ENCODE measurements at places on chromosomes 2 and 18.

DNA sequence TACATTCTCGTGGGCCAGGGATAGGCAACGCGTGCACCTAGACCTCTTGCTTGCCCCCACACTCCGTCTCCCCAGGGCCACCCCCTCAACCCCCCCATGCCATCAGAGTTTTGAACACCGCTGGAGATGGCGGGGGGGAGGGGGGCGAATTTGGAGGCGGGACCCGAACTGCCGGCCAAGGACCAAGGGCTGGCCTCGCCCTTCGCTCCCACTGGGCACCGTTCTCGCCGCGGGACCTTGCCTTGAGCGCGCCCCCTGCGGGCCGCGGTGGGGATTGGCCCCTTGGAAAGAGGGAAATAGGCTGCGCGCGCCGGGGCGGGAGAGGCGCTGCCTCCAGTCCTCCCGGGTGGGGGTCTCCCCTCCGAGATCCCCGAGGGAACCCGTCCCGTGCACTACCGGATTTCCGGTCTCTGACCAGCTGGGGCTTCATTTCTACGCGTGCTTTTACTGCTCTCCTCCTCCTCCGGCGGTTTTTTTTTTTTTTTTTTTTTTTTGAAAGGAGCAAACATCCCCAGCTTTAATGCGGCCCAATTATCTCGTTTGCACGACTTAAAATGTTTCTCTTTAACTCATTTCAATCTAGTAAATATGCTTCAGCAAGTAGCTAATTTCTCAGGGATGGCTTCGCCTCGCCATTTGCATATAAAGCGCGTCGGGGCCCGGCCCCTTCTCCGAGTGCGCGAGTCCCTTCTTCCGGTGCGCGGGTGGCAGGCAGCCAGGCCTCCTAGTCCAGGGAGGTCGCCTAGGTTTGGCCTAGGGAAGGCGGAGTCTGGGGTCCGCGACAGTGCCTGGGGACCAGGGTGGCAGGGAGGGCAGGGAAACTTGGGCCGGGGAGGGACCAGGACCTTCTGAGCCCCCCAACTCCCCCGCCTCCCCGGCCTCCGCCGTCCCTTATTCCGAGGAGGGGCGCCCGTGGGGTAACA lies 10.0 kb upstream of the GBX2 start:
- no peak for DNase-seq

DNA sequence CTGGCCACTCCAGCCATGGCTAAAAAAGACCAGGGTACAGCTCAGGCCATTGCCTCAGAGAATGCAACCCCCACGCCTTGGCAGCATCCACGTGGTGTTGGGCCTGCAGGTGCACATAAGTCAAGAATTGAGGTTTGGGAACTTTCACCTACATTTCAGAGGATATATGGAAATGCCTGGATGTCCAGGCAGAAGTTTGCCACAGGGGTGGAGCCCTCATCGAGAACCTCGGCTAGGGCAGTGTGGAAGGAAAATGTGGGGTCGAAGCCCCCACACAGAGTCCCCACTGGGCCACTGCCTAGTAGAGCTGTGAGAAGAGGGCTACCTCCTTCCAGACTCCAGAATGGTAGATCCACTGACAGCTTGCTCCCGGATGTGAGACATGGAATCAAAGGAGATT lies 477.3 kb downstream of the LPIN1 start:
- DNase-seq, result no peak

DNA sequence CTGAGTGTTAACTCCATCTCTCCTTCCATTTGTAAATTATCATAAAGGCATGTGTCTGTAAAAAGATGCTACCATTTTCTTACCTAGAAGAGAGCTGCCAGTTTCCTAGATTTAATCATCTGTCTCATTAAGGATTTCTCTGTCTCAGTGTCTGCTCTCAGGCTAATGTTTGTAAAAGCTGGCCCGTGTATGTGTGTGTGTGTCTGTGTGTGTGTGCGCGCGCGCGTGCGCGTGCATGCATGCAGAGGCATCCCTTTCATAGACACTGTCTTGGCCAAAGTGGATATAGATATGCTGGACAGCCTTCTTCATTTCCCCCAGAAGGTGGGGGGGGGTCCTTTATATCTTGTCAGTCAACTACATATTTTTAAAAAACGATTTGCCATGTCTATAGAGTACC lies 18.9 kb downstream of the MGAT5 start:
- no peak for DNase-seq

DNA sequence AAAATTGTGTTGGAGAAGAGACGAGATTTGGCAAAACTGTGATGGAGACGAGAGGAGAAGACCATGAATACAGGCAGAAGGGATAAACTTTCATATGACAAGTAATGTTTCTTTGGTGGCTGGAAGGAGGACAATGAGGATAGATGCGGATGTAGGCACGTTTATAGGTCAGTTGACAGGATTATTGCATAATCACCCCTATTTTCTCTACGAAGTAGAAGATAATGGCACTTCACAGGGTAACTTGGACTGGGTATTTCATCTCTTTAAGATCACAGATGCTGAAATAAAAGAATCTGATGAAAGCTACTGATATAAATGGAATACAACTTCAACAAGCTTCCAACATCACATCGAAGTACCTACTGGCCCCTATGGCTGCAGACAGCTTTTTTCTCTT lies 81.0 kb downstream of the PLEKHM3 start:
- no peak for DNase-seq

GRCh38 chr2:236551471-236552211 lies 18.0 kb upstream of the ACKR3 start:
- DNase-seq, result no peak

DNA sequence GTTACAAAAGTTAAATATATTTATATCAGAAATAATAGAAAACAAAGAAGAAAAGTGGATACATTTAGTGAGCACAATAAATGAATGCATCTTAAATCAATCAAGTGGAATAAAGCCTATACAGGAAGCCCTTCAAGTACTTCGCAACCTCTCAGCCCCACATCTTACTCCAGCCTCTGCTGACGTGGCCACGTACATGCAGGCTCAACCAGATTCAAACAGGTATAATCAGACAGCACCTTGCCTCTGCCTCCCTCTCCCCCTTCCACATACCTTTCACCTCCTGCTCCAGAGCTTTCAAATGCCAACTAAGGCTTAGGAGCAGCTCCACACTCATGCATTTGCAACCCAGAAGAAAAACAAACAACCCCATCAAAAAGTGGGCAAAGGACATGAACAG lies 32.9 kb downstream of the CACNB4 start:
- no peak for DNase-seq

GRCh38 chr2:205198140-205198525 lies 484.2 kb upstream of the NRP2 start:
- DNase-seq, result no peak

GRCh38 chr2:55932843-55933242 lies 9.3 kb upstream of the EFEMP1 start:
- no peak for DNase-seq

GRCh38 chr2:46535360-46535759 lies 56.0 kb downstream of the TMEM247 start:
- no peak for DNase-seq

- DNase-seq, result no peak
Measured at GRCh38 chr2:216548901-216549331, 50.3 kb downstream of the RPL37A start.

- no peak for DNase-seq
Measured at GRCh38 chr2:201483342-201483741, 31.8 kb downstream of the STRADB start.

DNA sequence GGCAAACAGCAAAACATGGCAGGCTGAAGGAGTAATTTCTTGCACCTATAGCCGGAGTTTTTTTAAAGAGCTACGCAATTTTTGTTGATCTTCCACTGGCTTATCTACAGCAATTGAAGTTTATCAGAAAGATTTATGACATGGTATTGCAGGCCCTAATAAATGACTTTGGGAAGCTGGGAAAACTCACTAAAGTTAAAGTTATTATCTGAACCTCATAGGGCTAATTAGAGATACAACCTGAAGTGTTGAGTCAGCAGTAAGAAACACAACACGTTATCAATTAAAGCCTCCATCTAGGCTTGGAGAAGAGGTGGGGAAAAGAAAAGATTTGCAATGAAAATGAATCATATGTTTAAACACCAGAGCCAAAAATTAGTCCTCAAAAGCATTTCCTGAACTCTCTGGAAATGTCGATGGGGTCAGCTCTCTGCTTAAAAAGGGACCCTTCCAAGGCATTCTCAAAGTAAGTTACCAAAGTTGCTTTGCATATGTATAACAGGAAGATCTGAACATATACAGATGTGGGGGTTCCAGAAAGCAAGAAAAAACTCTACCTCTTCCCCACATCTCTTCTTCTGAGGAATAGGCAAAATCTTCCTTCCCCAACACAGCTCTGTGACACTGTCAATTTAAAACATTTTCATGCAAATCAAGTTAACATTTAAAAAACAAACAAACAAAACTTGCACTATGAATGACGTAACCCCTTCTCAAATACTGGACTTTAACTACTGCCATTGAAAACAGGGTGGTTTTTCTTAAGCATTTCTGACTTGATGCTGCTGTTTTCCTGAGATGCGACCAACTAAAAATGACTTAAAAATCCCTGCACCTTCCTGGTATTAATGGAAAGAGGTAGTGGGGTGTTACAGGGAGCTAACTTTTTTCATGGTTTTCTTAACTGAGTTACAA lies 915.6 kb downstream of the NRXN1 start:
- no peak for DNase-seq

DNA sequence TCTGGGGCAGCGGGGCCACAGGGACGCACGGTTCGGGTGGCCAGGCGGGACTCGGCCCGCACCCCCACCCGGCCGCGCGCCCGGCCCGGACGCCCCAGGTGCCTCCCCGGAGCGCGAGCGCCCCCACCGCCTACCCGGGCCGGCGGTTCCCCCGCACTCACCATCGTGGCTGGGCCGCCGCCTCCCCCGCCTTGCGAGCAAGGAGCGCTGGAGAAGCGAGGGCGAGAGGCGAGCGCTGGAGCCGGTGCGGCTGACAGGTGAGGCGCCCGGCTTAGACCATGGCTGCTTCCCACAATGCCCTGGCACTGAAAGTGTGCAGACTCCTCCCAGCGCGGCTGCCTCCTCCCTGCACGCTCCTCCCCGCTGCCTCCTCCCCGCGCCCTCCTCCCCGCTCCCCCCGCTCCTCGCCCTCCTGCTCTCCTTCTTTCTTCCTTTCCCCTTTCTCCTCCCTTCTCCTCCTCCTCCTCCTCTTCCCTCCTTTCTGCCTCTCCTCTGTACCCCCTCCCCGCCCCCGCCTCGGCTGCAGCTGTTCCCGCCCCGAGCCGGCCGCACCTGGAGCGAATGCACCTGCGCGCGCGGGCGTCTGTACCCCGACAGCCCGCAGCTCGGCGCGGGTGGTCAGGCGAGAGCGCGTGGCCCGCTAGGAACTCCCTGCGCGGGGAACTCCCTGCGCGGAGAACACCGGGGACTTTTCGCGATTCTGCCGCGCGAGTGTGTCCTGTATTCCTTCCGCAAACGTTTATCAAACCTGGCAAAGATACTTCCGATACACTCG lies at the start of gene AP1S3:
TSS of gene AP1S3 (minus strand) at position 296 of the 775 bp plus-strand sequence. CDS start at position 164, 132 bp downstream.
- DNase-seq, result peak; percentile 65

GRCh38 chr2:230864122-230864604 lies 579 bp upstream of the ITM2C start:
- DNase-seq, result no peak

DNA sequence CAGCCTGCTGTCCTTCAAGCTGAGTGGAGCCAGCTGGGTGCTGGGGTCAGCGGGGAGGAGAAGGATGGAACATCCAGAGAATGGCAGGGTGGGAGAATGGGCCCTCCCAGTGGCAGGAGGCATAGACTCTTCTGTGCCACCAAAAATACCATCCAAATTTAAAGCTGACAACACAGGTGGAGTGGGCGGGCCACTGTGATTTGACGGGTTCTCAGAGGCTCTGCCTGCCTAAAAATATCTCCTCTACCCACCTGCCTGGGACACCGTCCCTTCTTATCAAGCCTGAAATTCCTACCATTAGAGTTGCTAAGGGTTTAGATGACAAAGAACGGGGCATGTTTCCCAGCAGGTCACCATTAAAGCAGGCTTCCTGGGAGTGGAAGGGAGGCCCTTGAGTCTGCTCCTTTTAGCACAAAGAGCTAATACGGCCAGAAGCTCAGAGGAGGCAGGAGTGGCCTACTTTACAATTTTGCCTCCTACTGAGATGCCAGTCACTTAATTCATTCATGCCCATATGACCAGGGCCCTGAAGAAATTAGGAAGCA lies 19.8 kb upstream of the MARCHF4 start:
- no peak for DNase-seq

- DNase-seq, result no peak
Measured at GRCh38 chr2:96970910-96971309, 15.5 kb downstream of the FAM178B start.

DNA sequence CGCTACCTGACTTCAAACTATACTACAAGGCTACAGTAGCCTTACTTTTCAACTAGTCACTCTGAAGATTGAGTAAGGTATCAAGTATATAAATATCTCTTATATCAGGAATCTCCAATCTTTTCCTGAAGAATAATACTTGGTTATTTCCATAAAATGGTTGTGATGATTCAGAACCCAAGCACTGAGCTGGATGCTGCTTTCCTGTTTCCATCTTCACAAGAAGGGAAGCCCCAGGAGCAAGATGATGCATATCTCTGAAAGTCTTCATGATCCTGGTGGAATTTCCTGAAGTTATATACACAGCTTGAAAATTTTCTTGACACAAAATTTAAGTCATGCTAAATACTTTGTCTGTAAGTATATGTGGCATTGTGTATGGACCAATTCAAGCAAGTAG lies 243.9 kb upstream of the TANK start:
- no peak for DNase-seq
